Naive thymus-derived CD4-positive, alpha-beta T cell (primary cell): ENCODE measurements at places on chromosomes 7 and 10. TPM values are rescaled to one million over a fixed set of nuclear protein-coding genes. Genes with fewer than 3 reads are reported as not detected.

DNA sequence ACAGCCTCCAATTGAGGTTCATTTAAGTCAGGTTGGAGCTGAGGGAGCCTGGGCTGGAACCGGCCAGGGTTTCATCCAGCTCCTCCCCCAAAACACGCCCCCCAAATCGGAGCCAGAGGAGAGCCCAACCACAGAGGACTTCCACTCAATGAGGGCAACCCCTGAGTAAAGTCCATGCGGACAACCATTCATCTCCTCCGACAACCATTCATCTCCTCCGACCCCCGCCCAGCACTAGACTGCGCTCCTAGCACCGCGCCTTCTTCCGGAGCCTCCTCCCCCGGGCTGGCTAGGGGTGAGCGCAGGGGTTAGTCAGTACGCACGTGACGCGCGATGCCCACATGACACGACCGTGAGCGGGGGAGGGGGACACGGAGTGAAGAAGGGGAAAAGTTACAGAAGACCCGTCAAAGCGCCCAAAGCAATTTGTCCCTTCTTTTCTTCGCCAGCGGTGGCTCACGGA lies 1.4 kb downstream of the MAGI2 start:
- H3K4me1 ChIP-seq = no peaks in the 10 kb centered on the region
- no peak overlapping the region for H3K27ac ChIP-seq
- H3K27me3 ChIP-seq = no peaks in the 10 kb centered on the region
- no peak for DNase-seq
- no peaks in the 10 kb centered on the region for H3K36me3 ChIP-seq
- H3K4me3 ChIP-seq = no peak overlapping the region

GRCh38 chr10:74969093-74969492 lies 142.4 kb upstream of the SAMD8 start:
- H3K36me3 ChIP-seq = no peaks in the 10 kb centered on the region
- H3K27ac ChIP-seq = peak overlapping the region; percentile 70
- peaks cover 6% of the 10 kb centered on the region for H3K4me1 ChIP-seq
- no peaks in the 10 kb centered on the region for H3K27me3 ChIP-seq
- DNase-seq = no peak

FFAR4 gene
- not detected for total RNA-seq

LEP gene
- not detected for total RNA-seq

GRCh38 chr7:125573126-125573525 lies 643.5 kb upstream of the POT1 start:
- no peaks in the 10 kb centered on the region for H3K4me1 ChIP-seq
- no peak for DNase-seq
- no peaks in the 10 kb centered on the region for H3K27me3 ChIP-seq
- H3K27ac ChIP-seq = no peak overlapping the region

- no peak for DNase-seq
- H3K4me3 ChIP-seq = no peak overlapping the region
- peaks cover 14% of the 10 kb centered on the region for H3K4me1 ChIP-seq
- H3K36me3 ChIP-seq = no peaks in the 10 kb centered on the region
- H3K27me3 ChIP-seq = no peaks in the 10 kb centered on the region
Observed at GRCh38 chr10:11106621-11107374, 89.1 kb downstream of the CELF2 start.

GRCh38 chr10:72834183-72834825 lies 59.2 kb upstream of the OIT3 start:
- no peaks in the 10 kb centered on the region for H3K27me3 ChIP-seq
- no peak overlapping the region for H3K27ac ChIP-seq
- H3K4me1 ChIP-seq = no peaks in the 10 kb centered on the region
- H3K4me3 ChIP-seq = no peak overlapping the region
- DNase-seq = peak; percentile 57
- no peaks in the 10 kb centered on the region for H3K36me3 ChIP-seq
